ENCODE measurements at places on chromosomes 2 and 18. TPM values are rescaled to one million over a fixed set of nuclear protein-coding genes. Genes with fewer than 3 reads are reported as not detected.

KLHL41 gene
- not detected for total RNA-seq

REG1A gene
- not detected for total RNA-seq

TANC1 gene
- total RNA-seq: 14.3 TPM

TTN gene
- 0.02 TPM for total RNA-seq

SELENOI gene
- 19.0 TPM for total RNA-seq

GRCh38 chr2:20797096-20797495, 25.8 kb downstream of the LDAH start:
- no peak for DNase-seq

GRCh38 chr18:57447154-57447621, 12.0 kb downstream of the ONECUT2 start:
- no peak for DNase-seq

GRCh38 chr2:215684448-215685237, 248.8 kb upstream of the FN1 start:
- DNase-seq: no peak

- no peak for DNase-seq
Observed at GRCh38 chr2:30702694-30703093, 104.6 kb downstream of the CAPN13 start.

GRCh38 chr2:113700186-113700841, 56.1 kb downstream of the SLC35F5 start:
- DNase-seq: peak; percentile 79

GRCh38 chr2:133459590-133459989, 108.7 kb downstream of the NCKAP5 start:
- DNase-seq: no peak

Measured in A172 (cell line).